ENCODE measurements at places on chromosomes 2 and 18.

DNA sequence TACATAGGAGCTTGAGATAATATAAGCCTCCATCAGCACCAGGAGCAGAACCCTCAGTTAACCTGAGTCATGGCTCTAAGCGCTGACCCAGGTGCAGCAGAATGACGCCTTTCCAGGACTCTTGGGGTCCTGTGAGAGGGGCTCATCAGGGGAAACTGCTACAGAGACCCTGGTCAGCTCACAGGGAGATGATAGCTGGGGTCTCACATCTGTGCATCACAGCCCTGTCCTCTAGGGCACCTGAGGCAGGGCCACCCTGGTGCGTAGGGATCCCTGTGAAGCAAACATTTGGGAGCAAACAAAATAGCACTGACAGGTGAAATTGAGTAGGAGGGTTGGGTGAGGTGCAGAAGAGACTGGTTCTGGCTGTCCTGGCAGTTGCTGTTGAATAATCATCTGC lies 219.2 kb downstream of the SH3RF3 start:
- DNase-seq = no peak

DNA sequence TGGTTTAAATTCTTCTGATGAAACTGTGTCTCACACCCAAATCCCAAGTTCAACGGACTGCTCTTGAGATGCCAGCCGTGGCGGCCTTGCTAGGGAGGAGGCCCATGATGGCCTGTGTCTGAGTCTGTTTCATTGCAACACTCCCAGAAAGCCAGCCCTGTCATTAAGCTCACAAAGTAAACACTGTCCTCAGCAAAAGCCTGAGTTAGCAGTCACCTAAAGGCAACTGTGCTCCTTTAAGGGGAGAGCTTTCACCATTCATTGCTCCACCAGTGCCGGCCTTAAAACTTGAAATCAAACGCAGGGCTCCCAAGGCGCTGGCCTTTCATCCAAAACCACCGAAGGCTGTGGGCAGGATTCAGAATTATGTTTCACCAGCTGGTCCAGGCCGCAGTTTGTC lies 42.5 kb upstream of the PPP1CB start:
- DNase-seq = no peak

- DNase-seq = no peak
Measured at GRCh38 chr2:689877-690510, 12.8 kb upstream of the TMEM18 start.

DNA sequence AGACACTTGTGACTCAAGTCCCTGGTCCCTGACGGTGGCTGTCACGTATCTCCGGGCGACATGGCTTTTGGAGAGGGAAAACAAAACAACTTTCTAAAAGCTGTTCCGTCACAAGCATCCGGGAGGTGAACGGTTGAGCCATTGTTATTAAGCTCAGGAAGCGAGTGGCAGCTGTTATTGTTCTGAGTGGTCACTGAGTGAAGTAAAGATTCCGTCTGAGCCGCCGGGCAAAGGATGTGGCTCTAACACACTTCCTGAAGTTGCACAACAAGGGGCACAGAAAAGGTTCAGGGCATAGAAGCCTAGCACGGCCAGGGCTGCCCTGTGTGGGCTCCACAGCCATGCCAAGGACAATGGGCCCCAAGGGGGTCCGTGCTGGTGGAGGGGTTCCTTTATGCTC lies 24.3 kb downstream of the INPP5D start:
- DNase-seq = no peak

GRCh38 chr18:74651327-74652128 lies 53.9 kb downstream of the ZNF407 start:
- DNase-seq = no peak

DNA sequence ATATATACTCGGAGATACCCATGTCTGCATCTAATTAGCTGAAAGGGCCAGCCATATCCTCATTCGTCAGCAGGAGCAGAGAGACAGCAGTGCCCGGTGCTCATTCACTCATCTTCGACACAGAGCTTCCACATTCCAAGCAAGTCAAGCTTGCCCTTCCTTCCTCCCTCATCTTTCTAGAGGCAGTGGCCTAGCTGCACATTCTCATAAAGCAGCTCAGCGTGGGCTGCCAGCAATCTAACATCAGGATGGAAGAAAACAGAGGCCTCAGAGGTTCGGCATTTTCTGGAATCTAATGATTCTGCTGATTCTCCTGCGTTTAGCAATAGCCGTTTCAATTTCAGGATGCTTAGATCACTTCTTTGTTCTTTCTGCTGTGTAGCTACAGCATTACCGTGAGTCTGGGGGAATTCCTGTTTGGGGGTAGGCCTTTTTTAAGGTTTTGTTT lies 68.8 kb downstream of the CLHC1 start:
- no peak for DNase-seq

- DNase-seq = no peak
Measured at GRCh38 chr2:97673915-97674283, 4.4 kb downstream of the C2orf92 start.

DNA sequence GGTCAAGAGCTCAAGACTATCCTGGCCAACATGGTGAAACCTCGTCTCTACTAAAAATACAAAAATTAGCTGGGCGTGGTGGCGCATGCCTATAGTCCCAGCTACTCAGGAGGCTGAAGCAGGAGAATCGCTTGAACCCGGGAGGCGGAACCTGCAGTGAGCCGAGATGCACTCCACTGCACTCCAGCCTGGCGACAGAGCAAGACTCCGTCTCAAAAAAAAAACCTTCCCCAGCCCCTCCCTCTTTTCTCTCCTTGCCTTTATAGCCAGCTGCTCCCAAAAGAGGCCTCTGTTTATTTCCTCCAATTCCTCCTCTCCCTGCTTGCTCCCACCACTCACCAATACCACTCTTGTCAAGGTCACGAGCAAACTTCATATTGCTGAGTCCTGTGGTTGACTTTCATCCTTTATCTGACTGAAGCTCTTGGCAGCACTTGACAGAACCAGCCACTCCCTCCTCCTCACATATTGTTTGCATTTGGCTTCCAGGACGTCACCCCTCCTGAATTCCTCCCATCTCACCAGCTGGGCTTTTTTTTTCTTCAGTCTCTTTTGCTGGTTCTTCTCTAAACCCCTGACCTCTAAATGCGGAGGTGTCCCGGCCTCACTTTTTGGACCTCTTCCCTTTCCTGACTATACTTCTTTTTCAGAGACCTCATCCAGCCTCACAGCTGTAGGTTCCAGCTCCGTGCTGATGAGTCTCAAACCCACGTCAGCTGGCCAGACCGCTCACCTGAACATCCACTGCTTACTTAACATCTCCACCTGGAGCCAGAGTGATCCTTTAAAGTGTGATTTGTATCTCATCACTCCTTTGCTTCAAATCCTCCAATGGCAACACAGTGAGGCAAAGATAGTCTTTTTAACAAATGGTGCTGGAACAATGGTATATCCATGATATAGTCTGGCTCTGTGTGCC lies 84.6 kb upstream of the CAB39 start:
- DNase-seq = no peak

DNA sequence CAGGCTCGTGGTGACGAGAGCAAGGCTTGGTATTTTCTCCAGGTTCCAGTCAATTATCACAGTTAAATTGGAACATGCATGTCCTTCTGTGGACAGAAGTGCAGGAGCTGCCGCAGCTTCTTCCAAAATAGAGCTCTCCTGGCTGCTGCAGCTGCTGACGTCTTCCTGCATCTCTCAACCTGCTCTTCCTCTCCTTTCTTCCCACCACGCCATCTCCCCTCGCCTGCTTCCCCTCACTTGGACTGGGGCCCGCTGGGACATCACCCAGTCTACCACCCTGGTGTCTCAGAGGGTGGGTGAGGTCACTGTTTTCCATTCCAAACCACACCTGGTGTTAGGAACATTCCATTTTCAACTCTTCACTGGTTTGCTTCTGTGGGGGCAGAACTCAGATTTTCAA lies 41.4 kb downstream of the SPP2 start:
- no peak for DNase-seq

DNA sequence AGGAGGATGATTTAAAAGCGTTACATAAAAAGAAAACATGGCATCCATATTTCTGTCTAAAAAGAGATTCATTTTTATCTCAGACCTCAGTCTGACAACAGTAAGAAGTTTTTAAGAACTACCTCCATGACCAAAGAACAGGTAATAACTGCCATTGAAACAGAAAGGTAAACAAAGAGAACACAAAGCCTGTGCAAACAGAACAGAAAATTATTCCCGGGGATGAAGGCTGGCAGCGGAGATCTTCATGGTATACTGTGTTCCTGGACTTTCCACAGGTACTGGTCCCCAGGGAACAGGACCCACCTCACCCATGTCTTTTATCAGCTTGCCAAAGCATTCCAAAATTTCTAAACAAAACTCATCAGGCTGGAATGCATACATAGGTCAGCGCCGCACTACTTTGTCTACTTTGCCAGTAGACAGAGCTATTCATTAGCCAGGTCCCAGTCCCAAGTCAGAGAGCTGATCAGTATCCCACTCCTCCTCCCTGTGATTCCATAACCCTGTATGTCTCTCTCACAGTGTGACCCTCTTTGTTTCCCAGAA lies 277.3 kb downstream of the MBD2 start:
- no peak for DNase-seq

DNA sequence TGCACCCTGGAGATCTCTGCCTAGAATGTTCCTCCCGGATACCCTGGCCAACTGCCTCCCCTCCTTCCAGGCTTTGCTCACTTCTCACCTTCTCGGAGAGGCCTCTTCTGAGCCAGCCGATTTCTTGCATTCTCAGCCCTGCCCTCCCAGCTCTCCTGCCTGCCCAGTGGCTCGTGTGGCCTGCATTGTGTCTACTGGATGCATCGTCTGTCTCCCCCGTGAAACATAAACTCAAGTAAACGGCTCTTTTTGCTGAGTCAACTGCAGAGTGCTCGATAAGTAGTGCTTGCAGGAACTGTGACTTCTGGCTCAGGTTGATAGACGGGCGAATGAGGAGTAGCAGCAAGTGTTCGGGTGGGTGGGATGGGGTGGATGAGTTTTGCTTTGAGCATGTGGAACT lies 112.5 kb upstream of the ODC1 start:
- DNase-seq = no peak

GRCh38 chr18:58565021-58565420 lies 63.9 kb downstream of the ALPK2 start:
- DNase-seq = no peak

GRCh38 chr2:86225581-86225980 lies 26.3 kb downstream of the MRPL35 start:
- DNase-seq = no peak

GRCh38 chr2:608297-608696 lies 68.9 kb downstream of the TMEM18 start:
- no peak for DNase-seq

GRCh38 chr2:1049691-1050090 lies 99.0 kb downstream of the SNTG2 start:
- DNase-seq = no peak

DNA sequence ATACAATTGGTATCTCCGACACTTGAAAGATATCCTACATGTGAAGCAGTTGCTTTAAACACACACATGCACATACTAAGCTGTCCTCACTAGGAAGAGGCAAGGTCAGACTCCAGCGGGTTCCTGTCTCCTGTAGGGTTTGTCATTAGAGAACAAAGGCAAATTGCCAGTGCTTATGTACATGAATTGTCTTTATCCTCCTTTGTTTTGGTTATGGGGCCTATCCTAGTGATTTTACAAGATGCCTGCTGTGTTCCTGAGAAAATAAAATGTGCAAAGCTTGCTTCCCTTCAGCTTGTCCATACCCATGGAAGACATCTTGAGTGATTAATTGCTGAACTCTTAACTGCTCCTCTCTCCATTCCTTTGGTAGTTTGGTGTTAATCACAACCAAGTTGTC lies 86.7 kb upstream of the SLC39A10 start:
- no peak for DNase-seq

DNA sequence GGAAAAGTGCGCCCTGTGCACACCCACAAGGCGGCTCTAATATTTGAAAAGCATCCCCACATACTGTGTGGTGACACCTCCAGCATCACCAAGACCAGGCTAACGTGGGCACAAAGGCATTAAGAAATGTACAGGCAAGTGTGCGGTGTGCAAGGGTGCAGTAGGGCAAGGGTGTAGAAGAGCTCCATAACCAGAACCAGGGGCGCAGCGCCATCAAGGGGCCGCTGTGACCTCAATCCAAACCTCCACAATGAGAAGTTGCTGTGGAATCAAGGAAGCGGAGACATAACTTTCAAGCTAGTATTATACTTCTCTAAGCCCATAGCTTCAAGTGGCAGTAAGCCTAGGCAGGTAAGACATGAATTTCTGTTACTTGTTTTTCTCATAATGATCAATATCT lies 13.0 kb downstream of the L3MBTL4 start:
- no peak for DNase-seq

- no peak for DNase-seq
Measured at GRCh38 chr2:236688157-236688556, 118.5 kb downstream of the ACKR3 start.

DNA sequence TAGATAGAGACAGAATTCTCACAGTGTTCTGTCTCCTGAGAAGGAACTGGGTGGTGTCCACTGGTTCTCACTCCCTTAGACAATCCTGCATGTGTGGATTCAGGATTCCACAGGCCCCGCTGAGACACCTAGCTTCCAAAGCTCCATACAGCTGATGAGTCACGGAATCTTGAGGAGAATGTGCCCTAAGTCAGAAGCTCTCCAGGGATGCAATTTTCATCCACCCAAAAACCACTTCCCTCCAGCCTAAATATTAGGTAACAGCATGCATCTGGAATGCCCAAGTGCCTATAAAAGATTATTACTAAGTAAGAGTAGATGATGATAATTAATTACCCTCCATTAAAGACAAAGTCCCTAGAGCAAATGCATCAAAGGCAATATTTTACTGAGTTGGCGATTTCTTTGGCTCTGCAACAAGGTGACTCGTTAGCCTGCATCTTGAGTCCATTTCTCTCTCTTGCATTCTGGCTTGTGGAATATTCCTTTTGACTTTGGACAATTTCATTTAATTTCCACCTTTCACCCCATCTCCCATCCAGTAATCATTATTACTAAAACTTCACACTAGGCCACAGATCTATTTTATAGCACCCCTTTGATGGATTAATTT lies 475.1 kb downstream of the TNS1 start:
- DNase-seq = no peak

GRCh38 chr2:121239471-121239870 lies 45.5 kb downstream of the TFCP2L1 start:
- DNase-seq = no peak

DNA sequence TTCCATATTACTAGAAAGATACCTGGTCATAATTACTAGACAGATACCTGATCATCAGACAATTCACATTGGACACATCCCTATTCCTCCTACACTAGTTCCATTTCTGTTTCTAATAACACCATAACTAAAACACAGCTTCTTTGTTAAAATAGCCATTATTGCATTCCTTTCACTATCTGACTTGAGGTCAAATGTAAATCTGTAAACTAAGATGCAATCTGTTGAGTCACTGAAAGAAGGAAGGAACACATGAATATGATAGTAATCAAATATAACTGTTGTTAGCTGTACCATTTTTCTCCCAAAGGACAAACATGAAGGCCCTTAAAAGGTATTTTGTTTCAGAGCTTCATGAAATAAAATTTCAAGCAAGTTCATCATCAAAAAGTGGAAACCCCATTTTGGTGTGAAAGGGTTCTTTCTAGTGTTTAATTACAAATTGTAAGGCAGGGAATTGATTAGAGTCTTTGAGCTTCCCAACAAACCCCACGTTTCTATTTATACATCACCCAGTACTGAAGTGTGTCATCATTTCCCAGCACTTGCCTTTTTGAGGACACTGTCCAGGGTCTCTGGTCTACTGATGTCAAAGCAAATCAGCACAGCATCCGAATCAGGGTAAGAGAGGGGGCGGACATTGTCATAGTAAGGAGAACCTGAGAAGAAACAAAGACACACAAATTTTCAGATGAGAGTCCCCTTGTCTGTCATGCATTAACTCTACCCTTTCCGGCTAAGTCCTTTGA lies 13.0 kb downstream of the RND3 start:
- DNase-seq = no peak

GRCh38 chr18:3541549-3542386 lies 91.8 kb downstream of the TGIF1 start:
- DNase-seq = no peak

Measured in muscle of arm (tissue), 14 donors.